ENCODE measurements at places on chromosomes 2 and 18. TPM values are rescaled to one million over a fixed set of nuclear protein-coding genes. Genes with fewer than 3 reads are reported as not detected.

The FRZB gene
- 21.3 TPM for polyA plus RNA-seq

The ASB1 gene
- polyA plus RNA-seq, result 29.4 TPM

The GPAT2 gene
- polyA plus RNA-seq, result 1.1 TPM

The NPHP1 gene
- polyA plus RNA-seq, result 18.3 TPM

The TMEM37 gene
- 221 TPM for polyA plus RNA-seq

The LRRTM4 gene
- polyA plus RNA-seq, result not detected
